ENCODE measurements at places on chromosomes 12 and 14. TPM values are rescaled to one million over a fixed set of nuclear protein-coding genes. Genes with fewer than 3 reads are reported as not detected.

DNA sequence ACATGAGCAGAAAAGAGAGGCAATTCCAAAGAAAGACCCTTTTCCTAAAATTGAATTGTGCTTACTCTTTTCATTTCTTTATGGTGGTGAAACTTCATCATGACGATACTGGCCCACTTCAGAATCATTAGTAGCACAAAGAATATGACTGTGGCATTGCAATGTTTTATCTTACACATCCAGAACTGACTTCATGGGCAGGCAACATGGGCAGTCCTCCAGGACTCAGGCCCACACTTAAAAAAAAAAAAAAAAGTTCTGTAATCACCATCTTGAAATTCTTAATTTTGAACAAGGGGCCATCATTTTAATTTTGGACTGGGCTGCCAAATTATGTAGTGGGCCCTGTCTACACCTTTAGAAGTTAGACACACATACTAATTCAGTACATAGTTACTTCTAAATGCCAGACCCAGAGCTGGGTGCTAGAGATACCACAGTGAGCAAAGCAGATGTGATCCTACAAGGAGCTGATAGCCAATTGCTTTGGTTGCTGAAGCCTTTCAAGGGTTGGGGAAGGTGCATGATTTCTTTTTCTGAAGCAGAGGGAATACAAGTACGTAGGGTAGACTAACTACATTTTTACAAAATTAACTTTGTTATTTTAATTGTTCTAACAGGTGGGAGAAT lies 35.2 kb downstream of the HELB start:
- no peak for DNase-seq

- no peak for DNase-seq
Measured at GRCh38 chr12:89484470-89484869, 40.1 kb downstream of the GALNT4 start.

- DNase-seq, result no peak
Measured at GRCh38 chr14:61167642-61168041, 113.5 kb downstream of the TMEM30B start.

The CMA1 gene
- total RNA-seq, result not detected

DNA sequence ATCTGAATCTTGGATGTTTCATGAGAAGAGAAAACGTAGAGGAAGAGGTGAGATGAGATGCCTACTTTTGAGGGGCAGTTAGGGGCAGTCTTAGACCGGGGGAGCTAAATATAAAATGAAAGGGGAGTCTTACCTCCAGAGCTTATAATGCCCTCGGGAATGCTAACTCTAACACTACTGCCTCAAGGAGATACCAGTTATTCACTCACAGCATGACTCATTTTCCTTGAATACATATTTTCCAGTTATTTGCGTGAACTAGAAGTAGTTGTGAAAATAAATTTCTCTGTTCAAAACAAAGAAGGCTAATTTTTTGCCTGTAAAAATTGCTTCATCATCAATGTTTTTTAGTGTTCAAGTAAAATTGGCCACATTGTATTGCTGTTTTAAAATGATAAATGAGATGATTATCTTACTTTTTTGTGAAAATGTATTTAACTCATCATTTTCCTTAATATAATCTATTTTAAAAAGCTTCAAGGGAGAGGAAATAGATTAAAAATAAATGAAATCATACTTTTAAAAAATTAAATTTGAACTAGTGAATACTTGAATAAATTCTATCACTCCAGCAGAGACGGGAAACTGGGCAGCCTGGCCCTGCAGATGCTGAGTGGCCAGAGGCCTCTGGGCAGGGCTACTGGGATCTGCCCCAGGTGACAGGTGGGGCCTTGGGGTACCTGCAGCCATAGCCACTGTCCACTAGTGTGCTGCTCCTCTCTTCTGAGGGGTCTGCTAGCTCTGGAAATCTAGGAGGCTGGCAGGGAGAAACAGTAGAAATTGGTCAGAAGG lies 339.3 kb downstream of the EGLN3 start:
- no peak for DNase-seq

The HOXC12 gene
- not detected for total RNA-seq

The TNS2 gene
- total RNA-seq, result 156 TPM

DNA sequence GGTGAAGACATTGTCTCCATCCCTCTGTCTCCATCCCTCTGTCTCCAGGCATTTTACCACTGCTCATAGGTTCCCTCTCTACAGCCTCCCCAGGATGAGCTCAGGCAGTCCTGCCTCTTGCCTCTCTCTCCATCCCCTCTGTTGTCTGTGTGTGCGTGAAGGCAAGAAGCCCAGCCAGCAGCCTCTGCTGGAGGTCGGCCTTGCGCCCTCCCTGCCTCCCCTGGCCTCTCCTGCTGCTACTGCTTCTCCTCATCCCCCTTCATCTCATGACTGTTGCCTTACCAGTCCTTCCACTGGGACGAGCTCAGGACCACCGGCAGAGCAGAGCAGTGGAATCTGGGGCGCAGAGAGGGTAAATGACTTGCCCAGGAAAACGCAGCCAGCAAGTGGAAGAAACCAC lies 3.2 kb downstream of the KRT80 start:
- no peak for DNase-seq

GRCh38 chr12:112368856-112369255 lies 13.4 kb downstream of the HECTD4 start:
- no peak for DNase-seq

DNA sequence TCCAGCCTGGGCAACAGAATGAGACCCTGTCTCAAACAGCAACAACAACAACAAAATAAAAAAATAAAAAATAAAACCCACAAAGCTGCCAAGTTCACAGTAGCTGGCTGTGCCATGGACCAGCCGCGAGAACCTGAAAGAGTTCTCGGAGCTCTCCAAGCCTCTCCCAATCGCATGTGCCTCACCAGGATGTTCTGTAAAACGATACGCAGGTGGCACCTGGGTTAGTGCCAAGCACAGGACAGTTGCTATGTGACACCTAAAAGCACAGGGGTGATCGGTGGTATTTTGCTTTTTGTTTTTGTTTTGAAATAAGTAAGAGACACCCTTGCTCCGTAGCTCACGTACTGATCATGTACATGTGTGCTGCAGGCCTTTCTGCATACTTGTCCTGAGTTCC lies 52.4 kb downstream of the RFLNA start:
- DNase-seq, result no peak

The TRHDE gene
- total RNA-seq, result 0.98 TPM

The STXBP6 gene
- 5.3 TPM for total RNA-seq

GRCh38 chr14:77314043-77314442 lies 6.6 kb downstream of the POMT2 start:
- DNase-seq, result peak; percentile 47

DNA sequence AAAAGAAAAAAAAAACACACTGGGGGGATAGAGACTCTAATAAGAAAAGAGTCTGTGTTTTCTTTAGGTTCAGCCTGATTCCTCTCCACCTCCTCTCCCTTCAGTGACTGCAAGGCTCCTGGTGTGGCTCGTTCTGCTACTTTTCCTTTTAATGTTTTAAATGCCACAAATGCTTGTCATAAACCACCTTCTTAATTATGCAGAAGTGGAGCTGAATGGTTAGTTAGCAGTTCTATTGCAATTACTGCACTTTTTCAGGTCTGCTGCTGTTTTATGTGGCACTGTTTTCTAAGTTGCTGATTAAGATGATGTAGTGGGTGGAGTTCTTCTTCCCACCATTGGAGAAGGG lies 878.1 kb downstream of the DIO2 start:
- no peak for DNase-seq

All from breast epithelium (tissue), 4 donors.